NCI-H2107 (cell line): ENCODE measurements at places on chromosomes 6 and 20.

GRCh38 chr6:36692220-36692619 lies 5.4 kb upstream of the RAB44 start:
- no peak for DNase-seq

- DNase-seq, result no peak
These were observed 24.9 kb downstream of the EPHA7 start for GRCh38 chr6:93394471-93394870.

- no peak for DNase-seq
These were observed 151.2 kb upstream of the TMEM170B start for GRCh38 chr6:11386323-11386722.

DNA sequence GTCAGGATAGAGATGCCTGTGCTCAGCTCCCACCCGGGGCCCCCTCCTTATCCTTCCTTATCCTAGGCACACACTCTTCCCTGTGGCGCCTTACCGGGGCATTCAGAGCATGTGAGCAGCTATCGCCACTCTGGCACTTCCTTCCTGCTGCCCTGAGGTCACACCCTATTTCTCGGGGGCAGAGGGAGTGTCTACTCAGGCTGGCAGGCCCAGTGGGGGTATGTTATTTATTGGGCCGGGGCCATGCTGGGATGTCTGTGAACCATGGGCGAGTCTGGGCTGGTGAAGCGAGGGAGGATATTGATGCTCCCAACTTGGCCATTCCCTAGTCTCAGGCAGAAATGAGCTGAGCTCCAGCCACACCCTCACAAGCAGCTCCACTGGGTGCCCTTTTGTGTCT lies 3.9 kb upstream of the LY6G6D start:
- no peak for DNase-seq

GRCh38 chr20:8242827-8243724 lies 111.0 kb downstream of the PLCB1 start:
- no peak for DNase-seq

DNA sequence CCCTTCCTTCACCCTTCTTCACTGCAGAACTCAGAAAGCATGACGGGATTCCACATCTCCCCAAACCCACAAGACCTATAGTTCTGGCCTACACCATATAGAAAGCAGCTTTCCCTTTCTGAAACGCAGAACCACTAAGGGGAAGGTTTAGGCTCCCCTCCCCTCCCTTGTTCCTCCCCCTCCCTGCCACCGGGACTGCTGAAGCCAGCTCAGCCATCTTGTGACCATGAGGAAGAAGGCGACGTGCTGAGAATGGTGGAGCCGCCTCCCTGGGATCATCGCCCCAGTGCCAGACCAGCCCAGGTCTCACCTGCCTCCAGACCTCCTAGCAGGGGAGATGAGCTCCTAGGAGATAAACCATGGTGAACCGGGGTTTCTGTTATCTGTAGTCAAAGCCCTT lies 19.6 kb downstream of the SERPINB6 start:
- DNase-seq, result no peak

GRCh38 chr6:160328447-160328846 lies 19.7 kb upstream of the SLC22A3 start:
- DNase-seq, result no peak

DNA sequence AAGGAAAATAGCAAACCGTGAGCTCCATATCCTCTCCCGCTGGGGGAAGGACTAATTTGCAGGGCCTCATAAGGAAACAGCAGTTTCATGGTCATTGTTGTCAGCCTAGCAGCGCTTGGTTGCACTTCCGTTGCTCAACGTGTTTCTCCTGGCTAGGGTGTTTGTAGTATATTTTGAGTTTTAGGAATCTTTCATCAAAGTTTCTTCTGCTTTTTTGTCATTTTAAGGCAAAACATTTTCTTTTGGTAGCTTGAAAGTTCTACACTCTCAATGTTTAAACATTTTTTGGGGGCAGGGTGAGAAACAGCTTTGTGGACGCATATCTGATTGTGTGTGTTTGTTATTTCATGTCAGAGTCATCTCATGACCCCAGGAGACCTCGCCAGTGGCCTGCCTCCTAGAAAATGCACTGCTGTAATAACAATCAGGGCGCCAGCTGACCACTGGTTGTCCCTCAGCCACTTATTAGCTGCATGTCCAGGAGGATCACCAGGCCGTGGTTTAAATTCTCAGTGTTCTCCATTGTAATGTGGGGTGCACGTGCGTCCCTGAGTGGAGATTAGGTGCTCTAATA lies 20.6 kb downstream of the JARID2 start:
- no peak for DNase-seq

- no peak for DNase-seq
These were observed 31.4 kb downstream of the RGS17 start for GRCh38 chr6:153099636-153100035.

DNA sequence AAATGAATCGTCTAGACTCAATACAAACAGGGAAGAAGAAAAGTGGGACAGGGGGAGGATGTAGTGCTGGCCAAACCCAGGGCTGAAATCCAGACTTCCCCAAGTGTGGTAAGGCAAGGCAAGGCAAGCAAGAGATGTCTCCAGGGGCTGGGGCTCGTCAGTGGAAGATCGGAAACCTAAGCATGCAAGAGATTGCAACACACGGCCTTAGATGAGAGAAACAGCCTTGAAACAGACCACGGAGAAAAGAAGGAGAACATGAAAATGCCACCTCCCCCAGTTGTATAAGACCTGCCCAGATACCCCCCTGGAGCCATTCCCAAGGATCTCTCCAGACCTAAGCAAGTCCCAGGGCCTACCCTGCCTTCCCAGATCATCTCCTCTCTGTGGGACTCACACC lies 20.0 kb downstream of the VEGFA start:
- no peak for DNase-seq

DNA sequence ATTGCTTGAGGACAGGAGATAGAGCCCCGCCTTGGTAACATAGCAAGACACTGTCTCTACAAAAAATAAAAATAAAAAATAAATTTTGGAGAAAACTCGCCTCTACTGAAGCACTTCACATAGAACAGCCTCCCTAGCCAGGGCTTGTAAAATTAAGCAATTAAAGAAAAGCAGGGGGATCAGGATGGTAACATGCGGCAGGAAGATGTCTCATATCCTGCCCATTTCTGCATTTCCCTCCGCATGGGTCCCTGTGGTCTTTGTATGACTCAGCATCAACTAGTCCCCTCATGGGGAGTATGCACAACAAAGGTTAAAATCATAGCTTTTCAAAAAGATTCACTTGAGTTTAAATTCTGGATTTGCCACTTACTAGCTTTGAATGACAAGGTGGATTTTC lies 379.0 kb downstream of the EPHA7 start:
- no peak for DNase-seq

- DNase-seq, result no peak
These were observed 65.8 kb downstream of the ADGRG6 start for GRCh38 chr6:142367501-142368018.

GRCh38 chr20:23086056-23086566 lies at the start of gene CD93:
Gene CD93, minus strand, starts transcription at chr20:23086324. Its CDS starts 132 bp downstream, at chr20:23086192.
- no peak for DNase-seq

DNA sequence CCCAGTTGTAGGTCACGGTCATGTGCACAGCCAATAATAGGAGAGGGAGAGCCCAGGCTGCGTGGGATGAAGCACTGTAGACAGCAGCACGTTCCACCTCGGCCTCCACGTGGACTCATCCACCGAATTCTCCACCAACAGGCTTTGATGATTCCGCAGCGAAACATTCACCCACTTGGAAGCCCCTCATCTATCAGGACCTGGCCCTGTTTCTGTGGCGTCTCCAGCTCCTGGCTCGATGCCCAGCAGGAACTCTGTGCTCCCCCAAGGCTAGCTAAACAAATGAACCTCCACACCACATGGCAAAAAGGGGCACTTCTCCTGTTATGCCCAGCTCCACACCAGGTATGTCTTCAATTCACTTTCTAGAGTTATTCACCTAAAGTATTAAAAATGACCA lies 237.9 kb upstream of the PDE10A start:
- no peak for DNase-seq

- peak; percentile 22 for DNase-seq
These were observed 6.6 kb downstream of the GMPR start for GRCh38 chr6:16244869-16245451.

GRCh38 chr20:43988867-43989266 lies 74.2 kb downstream of the TOX2 start:
- no peak for DNase-seq

DNA sequence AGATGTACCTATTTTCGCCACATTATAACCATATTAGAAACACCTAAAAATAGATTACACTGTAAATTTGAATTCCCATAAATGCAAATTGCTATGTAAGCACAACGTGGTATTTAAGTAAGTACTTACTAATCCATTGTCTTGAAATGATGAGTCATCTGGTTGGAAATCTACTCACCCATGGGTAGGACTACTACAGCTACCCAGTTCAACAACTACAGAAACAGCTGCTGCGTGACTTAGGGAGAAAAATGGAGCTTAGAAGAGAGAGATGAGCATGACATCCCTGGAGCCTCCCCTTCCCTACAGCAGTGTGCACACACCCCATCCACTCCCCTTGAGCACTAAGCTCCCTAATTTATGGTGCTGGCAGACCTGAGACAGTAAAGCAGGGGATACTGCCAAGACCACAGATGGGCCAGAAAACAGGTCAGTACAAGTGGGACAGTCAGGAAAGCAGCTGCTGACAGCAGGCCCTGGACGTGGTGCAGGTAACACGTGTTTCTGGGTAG lies 26.9 kb downstream of the RRAGD start:
- no peak for DNase-seq

DNA sequence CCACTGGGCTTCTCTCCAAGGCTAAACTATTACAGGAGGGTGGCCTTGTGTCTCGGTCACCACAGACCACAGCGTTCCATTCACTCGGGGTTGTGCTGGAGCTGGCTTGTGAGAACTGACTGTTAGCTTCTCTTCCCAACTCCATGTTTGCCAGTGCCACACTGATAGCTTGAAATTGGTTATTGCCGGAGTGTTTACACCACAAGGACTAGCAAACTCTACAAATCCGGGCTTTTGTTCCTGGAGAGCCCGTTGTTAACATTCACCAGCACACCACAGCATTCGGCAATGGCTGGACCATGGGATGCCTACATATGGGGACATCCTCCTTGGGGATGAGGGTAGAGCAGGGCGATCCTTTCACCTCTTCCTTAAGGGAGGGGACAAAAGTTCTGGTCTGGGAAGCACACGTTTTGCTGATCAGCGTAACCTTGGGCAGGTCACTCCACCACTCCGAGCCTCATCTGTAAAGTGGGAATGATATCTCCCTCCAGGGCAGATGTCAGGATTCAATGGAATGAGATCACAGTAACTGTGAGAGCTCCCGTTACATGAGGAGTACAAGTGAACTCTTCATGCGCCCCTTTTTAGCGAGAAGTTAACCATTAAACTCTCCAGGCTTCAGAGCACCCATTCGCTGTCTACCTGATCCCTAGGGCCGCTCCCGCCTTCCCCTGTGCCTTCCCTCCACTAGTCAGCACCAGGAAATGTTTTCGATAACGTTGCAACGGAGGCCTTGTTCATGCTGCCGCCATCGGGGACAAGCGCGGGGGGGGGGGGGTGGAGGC lies 41.7 kb upstream of the TTPAL start:
- no peak for DNase-seq

DNA sequence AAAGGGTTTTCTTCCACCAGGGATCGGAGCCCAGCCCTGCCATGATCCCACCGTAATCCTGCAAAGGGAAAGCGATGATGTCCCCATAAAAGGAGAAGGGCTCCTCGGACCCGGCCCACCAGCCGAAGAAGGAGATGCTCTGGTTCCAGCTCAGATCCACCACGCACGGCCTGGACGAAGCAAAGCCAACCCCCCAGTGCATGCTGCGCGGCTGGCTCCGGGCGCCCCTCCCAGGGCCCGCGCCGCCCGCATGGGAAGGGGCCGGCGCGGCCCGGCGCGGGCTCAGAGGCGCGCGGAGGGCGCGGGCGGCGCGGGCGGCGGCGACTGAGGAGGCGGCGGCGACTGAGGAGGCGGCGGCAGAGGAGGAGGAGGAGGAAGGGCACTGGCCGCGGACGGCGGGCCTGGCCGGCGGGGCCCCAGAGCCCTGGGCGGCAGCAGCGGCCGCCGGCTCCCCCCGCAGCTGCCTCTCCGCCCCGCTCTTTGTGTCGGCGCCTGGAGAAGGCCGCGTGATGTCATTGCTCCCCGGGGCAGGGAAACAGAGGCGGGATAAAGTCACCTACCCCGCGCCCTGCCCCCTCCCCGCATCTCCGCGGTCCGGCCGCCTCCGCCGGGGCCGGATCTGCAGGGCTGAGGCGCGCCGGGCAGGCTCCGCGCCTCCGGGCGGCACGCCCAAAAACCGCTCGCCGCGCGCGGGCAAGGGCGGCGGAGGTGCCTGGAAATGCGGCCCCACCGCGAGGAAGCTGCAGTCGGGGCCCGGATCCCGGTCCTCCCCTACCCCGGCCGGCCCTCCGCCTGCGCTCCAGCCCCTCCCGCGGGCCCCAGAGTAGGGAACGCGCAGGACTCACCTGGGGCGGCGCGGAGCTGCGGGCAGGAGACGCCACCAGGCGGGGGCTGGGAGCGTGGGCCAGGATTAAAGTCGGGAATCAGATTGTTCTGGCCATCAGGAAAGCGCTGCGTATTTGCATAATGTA lies at the start of gene FAXC:
Gene FAXC (minus strand): TSS at position 504 of the 971 bp plus-strand sequence. CDS start 302 bp downstream, at position 202.
- peak; percentile 53 for DNase-seq

DNA sequence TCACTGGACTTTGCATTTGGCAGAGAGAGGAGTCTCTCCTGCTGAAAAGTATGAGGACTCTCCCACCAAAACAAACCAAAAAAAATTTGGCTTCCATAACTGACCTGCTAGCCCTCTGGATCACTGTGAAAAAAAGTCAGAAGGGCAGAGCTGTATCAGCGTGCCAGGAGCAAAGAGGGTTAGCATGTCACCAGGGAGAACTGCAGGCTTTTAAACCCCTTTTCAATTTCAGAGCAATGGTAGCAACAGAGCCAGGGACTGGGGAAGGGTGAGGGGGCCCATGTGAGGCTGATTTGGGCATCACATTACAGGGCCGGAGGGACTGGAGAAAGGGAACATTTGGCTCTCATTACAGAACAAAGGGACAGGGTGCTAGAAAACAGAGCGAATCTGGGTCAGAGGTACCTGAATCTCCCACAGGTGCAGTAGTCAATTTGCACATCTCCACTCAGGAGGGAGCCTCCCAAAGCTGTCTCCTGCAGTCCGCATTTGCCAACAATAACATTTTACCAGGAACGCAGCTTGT lies 185.7 kb upstream of the EYA4 start:
- peak; percentile 11 for DNase-seq
